ENCODE measurements at places on chromosomes 4 and X.
A peak's percentile ranks its signal among the peaks of the same experiment; 100 is the strongest.

DNA sequence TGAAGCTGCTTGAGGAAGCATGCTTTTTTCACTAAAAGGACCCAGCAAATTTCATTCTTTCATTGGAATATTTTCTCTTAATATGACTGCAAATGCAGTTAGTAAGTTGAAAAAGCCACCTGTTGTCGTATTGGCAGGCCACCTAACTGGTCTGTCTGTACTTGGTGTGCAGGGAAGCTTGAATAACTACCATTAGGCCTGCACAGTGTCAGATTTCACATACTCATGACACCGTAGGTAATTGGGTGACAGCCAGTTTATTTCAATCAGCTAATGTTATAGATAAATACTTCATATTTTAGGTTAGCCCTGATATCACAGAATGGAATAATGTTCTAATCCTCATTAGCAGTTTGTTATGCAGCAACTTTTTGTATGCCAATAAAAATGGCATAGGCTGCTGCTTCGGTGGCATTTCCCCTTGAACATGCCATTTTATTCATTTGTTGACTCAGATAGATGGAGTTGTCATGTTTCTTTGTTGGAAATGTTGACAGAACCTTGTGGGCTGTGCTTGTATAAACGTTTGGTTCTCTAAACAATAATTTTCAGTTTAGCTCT is 173.7 kb downstream of the RPA4 start:
- no peak for DNase-seq

DNA sequence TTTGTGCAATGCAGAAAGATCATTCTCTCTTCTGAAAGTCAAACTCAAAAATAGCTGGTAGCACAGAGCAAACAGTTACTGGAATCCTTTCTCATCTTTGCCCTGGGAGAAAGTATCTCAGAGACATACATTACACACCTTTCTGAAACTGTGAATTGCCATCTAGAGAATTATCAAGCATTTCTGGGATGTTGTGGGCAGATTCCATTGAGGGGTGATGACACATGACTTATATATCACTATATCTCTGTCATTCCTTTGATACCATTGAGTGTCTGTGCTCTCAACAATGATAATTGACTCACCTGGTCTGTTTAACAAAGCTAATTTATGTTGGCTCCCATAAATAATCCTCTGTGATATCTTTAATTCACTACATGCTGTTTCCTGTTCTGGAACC is 13.0 kb downstream of the SLIT2 start:
- DNase-seq, result no peak

DNA sequence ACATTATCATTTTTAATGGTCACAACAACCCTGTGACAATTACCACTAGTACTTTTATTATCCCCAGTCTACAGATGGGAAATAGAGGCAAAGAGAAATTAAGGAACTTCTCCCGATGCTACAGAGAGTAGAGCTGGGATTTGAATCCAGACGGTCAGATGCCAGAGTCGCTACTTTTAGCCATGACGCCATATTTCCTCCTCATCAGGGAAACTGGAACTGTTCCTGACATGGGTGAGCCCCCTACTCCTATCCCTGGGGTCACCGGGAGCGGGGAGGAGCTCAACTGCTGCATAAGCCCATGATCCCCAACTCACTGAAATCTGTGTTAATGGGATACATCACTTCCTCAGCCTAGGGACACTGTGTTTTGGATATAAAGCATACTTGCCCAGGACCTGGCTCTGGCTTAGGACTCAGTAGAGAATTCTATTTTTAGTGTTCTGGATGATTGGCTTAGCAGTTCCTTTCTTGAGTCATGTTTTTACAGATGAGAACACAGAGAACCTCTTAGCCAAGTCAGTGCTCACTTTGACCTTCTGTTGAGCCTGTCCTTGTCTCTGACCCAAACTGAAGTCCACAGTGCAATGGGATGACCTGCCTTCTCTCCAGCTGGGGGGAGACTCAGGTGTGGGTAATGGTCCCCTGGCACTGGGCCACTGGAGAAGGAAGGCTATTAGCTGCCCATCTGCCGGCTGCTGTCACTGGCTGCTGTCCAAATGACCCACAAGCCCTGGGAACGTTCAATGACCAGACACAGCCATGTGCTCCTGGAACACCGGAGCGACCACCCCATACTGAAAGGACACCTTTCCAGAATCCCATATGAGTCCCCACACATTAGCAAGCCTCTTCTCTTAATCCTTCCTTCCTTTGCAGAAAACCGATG is 90.8 kb upstream of the SHISA3 start:
- no peak for DNase-seq

DNA sequence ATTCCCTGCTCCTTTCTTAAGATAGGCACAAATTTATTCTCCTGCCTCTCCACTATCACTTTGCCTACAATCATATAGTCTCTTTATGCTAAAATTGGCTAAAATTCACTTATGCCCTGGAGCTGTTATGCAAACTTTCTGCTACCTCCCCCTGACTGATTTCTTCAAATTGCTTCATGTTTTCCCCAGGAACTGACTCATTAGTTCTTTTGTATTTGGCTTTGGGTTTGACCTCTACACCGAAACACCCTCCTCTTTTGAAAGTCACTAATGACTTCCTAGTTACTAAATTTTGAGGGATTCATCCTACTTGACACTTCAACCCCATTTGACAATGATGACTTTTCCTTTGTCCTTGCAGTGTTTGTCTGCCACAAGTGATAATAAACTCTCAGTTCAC is 222.6 kb downstream of the NDST4 start:
- DNase-seq, result no peak

- DNase-seq, result peak; percentile 44
Observed at GRCh38 chrX:134338527-134338926, 101.5 kb downstream of the CCDC160 start.

- no peak for DNase-seq
Observed at GRCh38 chr4:22719218-22719617, 26.5 kb downstream of the GBA3 start.

DNA sequence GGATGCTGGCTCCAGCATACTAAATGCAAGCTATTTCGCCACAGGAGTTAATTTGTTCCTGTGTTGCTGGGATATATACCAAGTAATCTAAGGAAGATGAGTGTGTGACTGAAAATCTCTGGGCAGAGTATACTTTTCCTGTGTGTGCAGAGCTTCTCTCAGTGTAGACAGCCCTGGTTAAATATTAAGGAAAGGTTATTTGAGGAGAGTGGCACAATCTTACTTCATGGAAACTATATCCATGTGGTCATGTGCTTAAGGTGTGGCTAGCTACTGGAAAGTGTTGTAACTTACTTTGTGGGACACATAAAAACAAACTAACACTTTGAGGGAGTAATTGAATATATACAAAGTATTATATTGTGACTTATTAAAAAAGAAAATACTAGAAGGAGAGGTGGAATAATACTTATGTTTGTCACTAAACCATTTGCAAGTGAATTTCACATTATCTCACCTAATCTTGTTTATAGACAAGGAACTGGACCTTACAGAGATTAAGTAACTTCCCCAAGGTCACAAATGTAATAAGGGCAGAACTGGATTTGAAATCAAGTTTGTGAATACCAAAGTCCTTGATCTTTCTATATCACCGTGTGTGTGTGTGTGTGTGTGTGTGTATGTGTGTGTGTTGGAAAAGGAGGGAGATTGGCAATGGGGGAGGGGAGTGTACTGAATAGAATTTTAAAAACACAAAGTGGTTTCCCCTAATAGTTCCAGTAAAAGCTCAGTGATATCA is 408.2 kb upstream of the NR3C2 start:
- no peak for DNase-seq

GRCh38 chrX:124228849-124229248 is 103.6 kb upstream of the TEX13D start:
- DNase-seq, result no peak

DNA sequence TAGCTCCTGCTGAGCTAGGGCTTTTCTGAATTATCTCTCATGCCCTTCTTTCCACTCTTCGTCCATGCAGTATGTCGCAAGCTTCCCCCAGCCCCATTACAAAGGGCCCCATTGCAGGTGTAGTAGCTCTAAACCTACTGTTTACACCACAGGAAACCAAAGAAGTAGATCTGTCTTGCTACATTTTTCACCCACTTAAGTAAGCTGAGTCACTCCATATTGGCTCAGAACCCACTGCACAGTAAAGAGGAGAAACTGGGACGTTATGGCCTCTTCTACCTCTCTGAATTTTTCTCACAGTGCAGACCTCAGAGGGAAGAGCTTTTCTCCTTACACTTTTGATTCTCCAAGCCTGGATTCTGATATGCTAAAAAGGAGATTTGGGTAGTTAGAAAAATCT is 200.2 kb downstream of the SMARCA1 start:
- no peak for DNase-seq

DNA sequence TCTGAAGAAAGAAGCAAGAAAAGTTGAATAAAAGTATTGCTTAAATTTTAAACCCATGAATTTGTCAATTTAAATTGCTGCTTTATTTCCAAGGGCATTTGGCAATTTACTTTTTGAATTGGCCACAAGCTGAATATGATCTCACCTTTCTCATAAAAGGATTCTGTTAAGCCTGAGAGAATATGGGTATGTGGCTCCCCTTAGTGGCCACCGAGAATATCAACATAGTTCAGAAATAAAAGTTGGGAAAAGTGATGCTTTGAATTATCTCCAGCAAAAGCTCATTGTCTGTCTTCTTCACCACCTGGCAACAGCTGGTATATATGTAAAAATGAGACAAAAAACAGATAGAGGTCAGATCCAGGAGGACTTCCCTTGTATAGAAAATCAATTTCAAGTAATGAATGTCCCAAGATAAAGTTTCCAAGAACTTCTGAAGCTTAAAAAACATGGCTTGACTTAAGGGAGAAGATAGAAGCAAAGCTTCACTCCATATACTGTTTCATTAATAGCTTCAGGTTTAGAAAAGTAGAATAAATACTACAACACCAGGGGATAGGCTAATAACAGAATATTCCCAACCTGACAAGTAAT is 290.7 kb upstream of the FAM241A start:
- DNase-seq, result peak; percentile 10

DNA sequence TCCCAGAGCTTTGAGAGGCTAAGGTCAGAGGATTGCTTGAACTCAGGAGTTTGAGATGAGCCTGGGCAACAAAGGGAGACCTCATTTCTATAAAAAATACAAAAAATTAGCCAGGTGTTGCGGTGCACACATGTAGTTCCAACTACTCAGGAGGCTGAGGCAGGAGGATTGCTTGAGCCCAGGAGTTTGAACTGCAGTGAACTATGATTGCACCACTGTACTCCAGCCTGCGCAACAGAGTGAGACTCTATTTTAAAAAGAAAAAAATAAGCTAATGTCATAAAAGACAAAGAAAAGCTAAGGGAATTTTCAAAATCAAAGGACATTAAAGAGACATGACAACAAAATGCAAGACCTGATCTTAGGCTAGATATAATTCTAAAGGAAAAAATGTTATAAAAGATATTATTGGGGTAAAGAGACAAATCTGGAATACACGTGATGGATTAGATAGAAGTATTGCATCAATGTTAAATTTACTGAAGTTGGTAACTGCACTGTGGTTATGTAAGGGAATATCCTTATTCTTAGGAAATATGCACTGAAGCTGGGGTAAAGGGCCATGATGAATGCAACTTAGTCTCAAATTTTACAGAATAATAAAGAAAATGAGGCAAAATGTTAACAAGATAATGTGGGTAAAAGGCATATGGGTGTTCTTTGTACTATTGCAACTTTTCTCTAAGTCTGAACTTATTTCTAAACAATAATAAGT is 75.2 kb downstream of the SPRY1 start:
- DNase-seq, result no peak

GRCh38 chr4:54274795-54275665 is 45.9 kb downstream of the PDGFRA start:
- no peak for DNase-seq

- no peak for DNase-seq
Observed at GRCh38 chr4:91997045-91997444, 306.7 kb upstream of the GRID2 start.

DNA sequence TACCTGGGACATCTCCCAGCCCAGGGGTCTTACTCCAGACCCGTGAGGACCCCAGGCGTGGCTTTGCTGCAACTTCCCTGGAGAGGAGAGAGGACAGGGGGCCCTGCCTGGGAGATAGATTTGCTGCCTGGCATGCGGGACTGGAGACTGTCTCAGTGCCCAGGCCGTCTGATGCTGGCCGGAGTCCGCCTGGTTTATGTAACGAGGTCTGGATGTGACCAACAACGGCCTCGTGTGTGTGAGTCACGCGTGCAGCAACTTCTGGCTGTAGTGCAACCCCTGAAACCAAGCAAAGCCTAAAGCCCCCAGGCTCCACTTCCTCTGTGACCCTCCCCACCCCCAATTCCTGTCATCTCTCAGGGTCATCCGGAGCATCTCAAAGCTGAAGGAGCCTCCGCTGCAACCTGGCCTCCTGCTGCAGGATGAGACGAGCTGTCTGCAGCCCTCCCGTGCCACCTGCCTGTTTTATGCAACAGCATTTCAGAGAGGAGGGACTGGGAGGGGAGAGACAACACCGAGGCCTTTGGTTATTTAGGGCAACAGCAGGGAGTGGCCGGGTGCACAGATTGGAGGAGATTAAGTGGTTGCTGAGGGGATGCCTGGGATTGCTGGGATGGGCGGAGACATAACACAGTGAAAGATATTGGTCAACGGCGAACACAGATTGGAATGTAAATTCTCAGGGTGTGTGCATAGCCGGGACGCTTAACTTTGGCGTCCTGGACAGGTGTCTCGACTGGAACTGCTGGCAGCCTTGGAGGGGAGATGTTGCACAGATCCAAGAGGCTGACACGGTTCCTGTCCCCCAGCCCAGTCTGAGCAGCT is 16.0 kb downstream of the XG start:
- DNase-seq, result no peak

- no peak for DNase-seq
Observed at GRCh38 chrX:41236629-41237028, 97.3 kb upstream of the DDX3X start.

DNA sequence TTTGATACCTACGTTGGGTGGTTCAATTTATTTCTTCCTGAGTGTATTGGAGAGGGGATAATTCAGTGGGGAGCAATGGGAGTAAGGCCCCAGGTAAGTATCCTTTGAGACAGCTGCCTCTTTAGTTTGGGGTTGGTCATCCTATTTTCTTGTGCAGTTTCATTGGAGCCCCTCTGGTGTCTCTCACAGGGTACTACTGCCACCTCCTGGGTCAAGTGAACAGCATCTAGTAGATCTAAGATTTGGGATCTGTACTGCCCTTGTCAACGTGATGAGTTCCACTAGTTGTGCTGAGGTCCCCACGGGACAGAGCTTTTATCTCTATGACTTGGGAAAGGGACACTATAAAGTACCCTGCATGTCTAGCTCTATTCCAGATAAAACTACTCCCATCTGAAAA is 80.6 kb downstream of the PBDC1 start:
- DNase-seq, result peak; percentile 46

DNA sequence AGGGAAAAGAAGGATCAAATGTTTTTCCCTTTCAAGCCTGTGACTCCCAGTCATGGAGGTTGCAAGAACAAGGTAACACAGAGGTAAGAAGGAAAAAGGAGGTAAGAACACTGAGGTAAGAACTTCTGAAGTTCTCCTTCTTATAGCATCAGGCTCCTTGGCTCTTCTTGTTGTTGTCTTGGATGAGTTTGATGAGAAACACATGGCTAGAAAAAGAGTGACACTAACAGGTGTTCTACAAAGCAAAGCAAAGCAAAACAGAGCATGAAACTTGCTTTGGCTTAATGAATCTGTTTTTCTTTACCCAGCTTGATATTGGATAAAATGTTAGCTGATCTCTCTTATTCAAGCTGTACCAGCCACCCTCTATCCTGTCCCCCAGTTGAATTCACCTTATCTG is 231.2 kb upstream of the F9 start:
- no peak for DNase-seq

Measured in DND-41 (cell line).